ENCODE measurements at places on chromosomes 12 and 14.

DNA sequence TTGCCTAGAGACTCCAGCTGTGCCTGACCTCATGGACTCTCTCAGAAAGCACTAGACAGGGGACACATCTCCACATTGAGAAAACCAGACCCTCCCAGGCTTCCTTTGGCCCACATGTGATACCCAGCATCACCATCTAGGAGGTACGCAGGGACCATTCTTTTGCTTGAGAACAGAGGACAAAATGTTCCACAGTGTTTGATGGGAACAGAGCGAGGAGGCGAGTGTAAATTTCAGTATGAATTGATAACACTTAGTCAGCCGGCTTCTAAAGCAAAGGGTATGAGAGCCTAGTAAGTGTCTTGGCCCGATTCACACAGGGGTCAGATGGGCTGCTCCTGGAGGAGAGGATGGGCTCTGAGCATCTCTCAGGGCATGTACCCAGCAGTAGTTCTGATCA is 1052.4 kb downstream of the BCL11B start:
- no peak for DNase-seq

DNA sequence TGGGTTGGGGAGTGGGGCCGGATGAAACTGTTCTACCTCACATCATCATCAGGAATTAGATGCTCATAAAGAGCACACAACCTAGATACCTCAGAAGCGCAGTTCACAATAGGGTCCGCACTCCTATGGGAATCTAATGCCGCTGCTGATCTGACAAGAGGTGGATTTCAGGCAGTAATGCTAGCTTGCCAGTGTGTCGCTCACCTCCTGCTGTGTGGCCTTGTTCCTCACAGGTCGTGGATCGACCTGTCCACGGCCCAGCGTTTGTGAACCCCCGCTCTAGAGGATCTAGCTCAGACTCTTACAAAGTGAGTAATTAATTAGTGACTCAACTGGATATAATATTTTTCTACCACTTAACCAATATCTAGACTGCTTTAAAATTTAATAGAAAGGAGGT is 5.8 kb downstream of the PPP1R12A start:
- no peak for DNase-seq

- DNase-seq: no peak
Observed at GRCh38 chr14:70350078-70350477, 9.4 kb downstream of the COX16 start.

- no peak for DNase-seq
Observed at GRCh38 chr14:66662374-66662773, 154.4 kb downstream of the GPHN start.

DNA sequence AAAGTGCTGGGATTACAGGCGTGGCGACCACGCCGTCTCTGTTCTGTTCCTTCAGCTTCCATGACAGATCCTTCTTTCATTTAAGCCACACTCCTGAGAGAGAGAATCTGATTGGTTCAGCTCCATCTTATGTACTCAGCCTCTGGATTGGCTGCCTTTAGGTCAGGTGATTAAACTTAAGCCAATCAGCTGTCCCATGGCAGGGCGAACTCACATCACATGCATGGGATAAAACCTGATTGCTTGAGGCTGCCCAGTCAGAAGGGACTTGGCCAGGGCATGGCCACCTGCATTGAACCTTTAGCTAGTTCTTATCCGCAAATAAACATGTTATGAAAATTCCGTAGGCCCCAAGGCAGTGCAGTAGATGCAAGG is 274.2 kb downstream of the SUDS3 start:
- no peak for DNase-seq

DNA sequence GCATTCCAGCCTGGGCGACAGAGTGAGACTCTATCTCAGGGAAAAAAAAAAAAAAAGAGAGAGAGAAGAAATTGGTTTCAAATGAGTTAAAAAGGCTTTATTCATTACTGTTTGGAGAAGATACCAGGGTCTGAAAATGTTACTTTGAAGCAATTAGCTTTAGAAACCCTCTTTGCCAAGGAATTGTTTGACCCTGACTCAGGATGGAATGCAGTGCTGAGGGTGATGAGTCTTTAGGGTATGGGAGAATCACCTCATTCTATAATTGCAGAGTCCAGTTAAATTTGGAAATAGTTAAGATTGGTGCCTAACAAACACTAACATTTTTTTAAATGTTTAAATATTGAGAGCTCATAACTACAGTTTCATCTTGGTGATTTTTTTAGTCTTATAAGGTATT is 13.3 kb downstream of the RAP1B start:
- no peak for DNase-seq

GRCh38 chr12:114381177-114381576 is 24.8 kb downstream of the TBX5 start:
- no peak for DNase-seq

DNA sequence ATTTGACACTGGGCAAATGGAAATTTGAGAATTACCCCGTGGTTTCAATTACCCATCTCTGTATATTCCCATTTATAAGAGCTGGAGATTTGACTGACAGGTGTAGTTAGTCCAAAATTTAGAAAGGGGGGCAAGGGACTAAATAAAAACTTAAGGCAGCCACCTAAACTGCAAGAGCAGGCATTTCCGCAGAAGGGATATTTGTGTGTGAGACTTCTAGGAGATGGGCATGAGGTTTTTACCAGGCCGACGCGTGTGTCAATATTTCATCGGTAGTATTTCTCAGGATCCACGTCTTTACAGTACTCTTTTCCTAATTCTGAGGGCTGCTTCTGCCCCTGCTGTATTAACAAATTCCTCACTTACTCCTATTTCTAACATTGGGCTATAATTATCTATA is 1.4 kb downstream of the FAR2 start:
- DNase-seq: no peak

GRCh38 chr12:124994437-124994975 is 1.1 kb downstream of the BRI3BP start:
- DNase-seq: no peak

DNA sequence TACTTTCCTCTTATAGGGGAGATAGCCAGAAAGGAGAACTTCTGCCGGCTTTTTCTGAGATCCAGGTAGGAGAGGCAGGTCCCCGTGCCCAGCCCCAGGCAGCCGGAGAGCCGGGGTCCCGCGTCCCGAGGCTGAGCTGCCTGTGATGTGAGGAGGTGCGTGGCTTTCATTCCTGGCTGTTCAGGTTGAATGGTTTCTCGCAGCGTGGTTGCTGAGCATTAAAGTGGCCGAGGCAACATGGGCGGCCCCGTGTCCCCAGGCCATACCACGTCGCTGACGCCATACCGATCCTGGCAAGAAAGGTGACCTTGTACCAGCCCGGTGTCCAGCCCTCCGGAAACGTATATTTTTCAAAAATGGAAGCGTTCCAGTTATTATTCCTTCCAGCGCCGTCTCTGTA is 116.7 kb upstream of the MYL2 start:
- DNase-seq: no peak

Data from stimulated activated CD4-positive, alpha-beta T cell treated with anti-CD3 and anti-CD28 coated beads, TNF-alpha, amount 100 ng/mL, for 1 hour (primary cell).